ENCODE measurements at places on chromosomes 5 and 9.

DNA sequence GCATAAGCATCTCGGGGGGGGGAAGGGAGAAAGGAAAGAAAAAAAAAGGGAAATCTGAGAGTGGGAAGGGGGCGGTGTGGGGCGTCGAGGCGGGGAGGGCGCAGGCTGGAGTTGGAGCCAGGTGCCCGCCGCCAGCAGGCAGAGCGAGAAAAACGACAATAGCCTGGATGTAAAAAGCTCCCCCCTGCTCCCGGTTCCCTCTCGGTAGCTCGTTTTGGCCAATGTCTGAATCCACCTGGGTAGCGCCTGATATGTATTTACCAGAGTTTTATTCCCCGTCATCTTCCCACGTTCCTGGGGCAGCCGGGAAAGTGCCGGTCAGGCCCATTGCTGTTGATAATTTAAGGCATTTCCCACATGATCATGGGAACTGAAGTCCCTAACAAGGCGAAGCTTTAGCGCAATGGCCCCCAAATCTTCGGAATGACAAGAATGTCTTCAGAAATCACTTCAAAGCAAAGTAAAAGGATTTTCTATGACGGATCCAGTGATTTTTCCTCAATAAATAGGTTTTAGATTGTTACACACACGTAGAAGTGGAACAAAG lies 3.0 kb upstream of the OTP start:
- DNase-seq, result no peak

DNA sequence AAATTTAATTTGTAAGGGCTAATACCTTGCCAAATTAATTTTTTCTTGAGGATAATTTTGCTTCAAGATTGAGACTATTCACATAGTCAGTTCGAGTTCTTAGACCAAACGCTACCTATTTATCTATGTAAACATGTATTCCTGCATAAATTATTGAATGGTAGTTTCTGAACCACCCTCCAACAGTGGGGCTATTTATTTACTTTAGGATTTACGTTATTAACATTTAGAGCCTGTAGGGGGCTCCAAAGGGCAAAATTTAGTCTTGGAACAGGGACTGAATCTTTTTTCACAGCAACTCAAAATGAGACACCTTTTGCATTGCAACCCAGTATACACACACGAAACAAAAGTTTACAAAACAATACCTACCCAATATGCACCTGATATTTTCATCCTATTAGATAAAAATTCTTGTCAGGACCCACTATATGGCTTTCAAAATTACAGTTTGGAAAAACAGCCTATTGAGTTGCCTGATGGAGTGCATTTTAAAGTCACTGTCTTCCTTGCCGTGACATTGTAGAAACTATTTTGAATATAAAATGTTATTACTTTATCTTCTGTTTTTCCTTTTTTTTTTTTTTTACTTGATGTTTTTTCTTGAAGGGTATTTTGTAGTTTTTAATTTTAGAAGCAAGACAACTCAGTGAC lies 47.1 kb upstream of the POU4F3 start:
- no peak for DNase-seq

DNA sequence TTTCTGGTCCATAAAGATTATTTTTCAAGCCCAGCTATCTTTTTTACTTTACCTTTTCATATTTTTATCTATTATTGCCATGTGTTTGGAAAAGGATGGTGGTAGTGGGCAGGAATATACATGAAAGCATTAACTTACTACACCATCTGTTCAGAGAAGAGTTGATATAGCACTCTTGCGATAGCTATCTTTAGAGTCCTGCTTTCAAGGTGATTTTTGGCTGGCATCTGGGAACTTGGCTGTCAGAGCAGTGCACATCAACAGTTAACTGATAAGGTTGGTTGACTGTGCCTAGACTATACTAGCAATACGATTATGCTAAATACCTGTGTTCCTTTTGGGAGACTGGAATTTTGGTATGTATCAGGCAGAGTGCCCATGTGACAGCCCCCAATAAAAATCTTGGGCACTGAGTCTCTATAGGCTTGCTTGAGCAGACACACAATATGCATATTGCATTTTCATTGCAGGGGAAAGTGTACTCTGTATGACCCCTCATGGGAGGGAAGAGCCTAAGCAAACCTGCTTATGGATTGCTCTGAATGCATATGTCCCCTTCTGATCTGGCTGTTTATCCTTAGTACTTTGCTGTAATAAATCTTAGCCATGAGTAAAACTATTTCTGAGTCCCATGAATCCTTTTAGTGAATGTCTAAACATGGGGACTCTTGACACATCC lies 227.6 kb upstream of the C9orf72 start:
- no peak for DNase-seq

GRCh38 chr5:142233083-142234032 lies 91.5 kb downstream of the SPRY4 start:
- DNase-seq, result no peak

DNA sequence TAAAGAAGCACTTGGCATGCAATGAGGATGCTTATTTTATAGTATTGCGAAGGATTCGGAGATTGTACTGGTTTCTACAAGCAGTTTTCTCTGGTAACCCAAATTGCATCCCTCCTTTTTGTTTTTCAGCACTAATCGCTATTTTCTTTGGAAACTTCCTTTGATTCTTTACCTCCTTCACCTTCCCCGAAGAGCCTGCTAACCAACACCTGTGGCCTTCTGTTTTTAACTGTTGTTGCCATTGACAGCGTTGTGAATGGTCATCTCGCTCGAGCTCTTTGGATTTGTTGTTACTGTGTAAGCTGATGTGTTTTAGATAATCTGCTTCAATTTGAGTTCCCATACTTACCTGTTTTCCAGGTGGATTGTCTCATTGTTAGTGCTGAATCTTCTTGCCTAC lies 1.1 kb downstream of the CNOT6 start:
- no peak for DNase-seq

DNA sequence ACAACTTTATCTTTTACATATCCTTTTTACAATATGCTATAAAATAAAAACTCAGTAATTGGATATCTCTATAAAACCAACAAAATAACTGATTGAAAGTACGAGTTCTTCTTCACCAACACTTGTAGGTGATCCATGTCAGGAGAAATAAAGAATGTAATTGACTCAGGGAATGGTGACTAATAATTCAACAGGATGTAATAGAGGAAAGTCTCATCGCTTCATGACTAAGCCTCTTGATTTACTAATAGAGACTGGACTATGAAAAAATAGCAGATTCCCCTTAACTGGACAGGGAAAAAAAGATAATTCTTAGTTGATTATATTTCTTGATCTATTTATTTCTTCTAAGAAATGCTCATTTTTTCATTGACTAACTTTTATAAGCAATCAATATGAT lies 507.7 kb upstream of the PTGER4 start:
- DNase-seq, result no peak

DNA sequence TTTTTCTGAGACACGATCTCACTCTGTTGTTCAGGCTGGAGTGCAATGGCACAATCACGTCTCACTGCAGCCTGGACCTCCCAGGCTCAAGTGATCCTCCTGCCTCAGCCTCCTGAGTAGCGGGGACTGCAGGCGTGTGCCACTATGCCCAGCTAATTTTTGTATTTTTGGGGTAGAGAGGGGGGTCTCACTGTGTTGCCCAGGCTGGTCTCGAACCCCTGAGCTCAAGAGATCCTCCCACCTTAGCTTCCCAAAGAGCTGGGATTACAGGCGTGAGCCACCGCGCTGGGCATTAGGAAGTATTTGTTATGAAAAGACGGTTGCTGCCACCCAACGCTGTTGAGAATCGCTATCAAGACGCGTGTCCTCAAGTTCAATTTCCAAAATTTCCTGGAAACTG lies 180.9 kb upstream of the TBCA start:
- no peak for DNase-seq

- DNase-seq, result no peak
Observed at GRCh38 chr5:6759401-6759800, 46.2 kb downstream of the TENT4A start.

DNA sequence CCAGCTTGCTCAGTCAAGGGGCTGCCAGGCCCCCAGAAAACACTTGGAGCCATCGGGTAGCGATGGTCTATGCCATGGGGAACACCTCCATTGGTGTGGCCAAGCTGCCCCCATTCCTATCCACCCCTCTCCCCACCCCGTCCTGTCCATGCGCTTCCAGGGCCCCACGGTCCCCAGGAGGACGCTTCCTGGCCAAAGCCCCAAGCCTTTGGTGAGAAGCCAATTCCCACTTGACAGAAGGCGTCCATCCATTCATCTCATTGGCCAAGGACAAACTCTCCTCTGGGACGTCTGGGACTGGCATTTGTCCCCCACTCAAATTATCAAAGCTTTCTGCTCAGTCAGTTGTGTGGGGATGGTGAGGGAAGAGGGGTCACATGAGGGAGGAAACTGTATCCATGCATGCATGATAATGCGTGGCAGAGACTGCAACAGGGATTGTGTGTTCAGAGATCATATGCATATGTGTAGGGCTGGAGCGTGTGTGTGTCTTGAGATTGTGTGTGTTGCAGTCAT lies 9.5 kb downstream of the CPLX2 start:
- no peak for DNase-seq

GRCh38 chr9:110156902-110157301 lies 51.1 kb downstream of the C9orf152 start:
- DNase-seq, result no peak

DNA sequence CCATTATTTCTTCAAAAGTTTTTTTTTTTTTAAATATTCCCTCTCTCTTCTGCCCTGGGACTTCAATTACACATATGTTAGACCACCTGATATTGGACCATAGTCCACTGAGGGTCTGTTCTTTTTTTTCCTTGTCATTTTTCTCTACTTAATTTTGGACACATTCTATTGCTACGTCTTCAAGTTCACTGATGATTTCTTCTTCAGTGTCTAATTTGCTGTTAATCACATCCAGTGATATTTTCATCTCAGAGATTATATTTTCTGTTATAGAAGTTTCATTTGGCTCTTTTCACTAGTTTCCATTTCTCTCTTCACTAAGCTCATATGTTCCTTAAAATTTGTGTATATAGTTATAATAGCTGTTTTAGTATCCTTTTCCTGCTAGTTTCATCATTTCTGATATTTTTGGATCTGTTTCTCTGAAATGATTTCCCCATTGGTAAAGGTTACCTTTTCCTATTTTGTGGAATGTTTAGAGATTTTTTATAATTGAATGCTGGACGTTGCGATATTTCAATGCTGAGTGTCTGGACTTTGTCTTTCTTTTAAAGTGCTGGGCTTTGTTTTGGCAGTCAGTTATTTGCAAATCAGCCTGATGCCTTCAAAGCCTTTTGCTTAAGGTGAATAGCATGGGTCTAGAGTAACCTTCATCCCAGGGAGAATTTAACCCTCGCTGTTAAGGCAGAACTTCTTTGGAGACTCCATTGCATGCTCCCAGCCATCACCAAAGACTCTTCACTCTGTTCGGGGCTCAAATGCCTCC lies 111.8 kb downstream of the TTLL11 start:
- DNase-seq, result no peak

- DNase-seq, result no peak
Observed at GRCh38 chr5:82019342-82020138, 47.7 kb downstream of the ATG10 start.

- DNase-seq, result no peak
Observed at GRCh38 chr5:115655994-115656393, 30.2 kb upstream of the TMED7 start.

DNA sequence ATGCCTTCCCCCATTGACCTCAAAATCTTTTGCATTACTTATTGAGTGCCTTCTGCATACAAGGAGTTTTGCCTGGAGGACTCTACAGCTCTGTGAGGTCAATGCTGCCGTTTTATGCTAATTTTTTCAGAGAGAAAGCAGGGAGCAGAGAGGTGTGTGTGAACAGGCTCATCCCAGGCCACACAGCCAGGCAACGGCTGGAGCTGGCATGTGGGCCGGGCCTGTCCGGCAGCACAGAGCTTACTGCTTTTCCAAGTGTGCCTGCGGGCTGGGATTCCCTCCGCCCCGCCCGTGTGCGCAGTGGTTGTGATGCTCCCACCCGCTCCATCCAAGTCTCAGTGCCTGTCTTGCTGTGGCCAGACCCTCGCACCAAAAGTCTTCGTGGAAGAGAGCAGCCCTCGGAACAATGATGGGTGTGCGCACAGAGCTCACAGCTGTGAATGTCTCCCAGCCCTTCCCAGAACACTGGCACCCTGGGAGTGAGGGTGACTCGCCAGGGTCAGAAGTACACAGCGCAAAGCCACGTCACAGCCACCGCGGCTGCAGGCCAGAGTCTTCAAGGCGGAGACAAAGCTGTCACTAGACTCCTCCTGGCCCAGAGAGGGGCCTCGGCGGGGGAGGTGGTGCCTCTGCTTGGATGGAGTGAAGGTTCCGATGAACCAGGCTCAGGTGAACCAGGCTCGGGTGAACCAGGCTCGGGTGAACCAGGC lies 82.8 kb downstream of the COL5A1 start:
- no peak for DNase-seq

- DNase-seq, result no peak
Observed at GRCh38 chr5:83151821-83152220, 74.5 kb downstream of the XRCC4 start.

DNA sequence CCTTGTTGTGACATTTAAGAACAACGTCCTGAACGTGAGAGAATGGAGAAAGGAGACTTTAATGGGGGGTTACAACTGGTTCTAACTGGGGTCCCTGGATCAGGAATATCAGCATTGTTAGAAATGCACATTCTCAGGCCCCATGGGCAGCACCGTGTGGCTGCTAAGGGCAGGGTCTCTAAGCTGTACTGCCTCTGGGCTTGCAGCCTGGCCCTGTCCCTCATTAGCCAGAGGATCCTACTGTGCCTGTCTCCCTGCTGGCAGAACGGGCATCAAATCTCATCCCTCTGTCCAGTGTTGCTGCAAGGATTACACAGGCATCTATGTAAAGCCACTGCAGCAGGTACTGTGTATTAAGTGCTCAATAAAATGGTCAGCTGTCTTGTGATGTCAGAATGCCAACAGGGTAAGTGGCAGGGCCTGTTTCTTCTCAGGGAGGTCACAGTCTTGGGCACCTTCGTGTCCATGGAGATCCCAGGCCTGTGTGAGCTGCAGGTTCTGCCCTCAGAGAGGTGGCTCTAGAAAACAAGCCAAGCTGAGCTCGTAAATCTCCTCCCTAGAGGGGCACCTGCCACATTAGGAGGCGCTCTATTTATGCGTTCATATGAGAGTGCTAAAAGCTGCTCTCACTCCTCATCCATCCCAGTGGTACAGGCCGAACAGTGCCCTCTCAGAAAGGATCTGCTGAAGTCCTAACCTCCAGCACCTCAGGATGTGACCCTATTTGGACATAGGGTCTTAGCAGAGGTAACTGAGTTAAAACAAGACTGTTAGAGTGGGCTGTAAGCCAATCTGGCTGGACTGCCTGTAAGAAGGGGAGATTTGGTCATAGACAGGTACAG lies 210.5 kb downstream of the GADD45G start:
- DNase-seq, result no peak

- DNase-seq, result no peak
Observed at GRCh38 chr9:95459851-95460517, 56.8 kb downstream of the PTCH1 start.

DNA sequence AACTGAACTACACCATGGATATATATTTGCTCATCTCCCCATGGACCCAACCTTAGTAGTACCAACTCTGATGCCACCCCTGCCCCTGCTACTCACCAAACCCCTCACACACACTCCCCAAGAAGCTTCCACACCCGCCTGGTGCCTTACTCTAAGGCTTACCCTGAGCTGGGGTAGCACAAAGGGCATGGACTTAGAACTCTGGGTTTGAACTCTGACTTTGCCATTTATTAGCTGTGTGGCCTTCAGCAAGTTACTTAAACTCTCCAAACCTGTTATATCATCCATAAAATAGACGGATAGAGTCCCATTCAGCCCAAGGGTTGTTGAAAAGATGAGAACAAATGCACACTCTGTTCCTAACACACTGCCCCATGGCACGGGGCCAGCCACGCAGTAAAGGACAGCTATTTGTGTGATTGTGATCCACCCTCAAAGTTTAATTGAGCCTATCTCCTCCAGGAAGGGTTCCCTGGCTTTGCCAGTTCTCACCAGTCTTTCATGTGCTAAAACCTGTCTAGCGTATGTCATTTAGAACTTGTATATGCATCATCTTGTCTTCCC lies 111.0 kb downstream of the KLHL3 start:
- no peak for DNase-seq
